ENCODE measurements at places on chromosomes 7 and 10. TPM values are rescaled to one million over a fixed set of nuclear protein-coding genes. Genes with fewer than 3 reads are reported as not detected.

GRCh38 chr10:75776738-75777504 lies 345.5 kb downstream of the LRMDA start:
- no peak overlapping the region for H3K4me3 ChIP-seq
- no peaks in the 10 kb centered on the region for H3K36me3 ChIP-seq
- H3K4me1 ChIP-seq, result peaks cover 12% of the 10 kb centered on the region
- H3K27me3 ChIP-seq, result no peaks in the 10 kb centered on the region
- H3K27ac ChIP-seq, result no peak overlapping the region

DNA sequence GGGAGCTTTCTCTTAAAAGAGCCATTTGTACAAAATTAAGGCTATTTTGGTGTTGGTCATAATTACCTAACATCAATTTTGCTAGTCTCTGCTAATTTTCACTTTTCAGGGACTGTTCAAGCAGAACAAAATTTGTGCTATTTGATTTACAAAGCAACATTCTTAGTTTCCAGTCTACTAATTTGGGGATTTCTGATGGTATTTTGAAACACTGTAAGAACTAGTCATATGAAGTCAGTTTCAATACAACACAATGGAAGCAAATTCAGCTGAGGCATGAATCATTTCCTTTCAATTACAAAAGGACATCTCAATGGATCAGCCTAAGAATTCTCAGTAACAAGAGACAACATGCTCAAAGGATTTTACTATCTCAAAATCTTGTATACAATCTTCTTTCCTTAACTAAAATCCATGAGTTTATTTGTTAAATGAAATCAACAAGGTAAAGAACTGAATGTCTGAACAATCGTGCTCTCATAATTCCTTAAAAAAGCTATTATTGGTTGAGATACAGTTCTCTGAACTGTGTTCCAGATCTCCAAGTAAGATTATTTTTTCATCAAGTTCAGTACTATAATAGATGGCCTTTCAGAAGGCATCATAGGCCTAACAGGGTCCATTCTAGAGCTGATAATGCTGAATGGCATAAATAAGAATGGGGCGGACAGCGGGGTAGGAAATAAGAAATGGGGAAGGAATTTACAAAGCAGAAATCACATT lies 144.6 kb downstream of the NRCAM start:
- DNase-seq, result no peak

GRCh38 chr10:33215154-33215553 lies 119.3 kb downstream of the NRP1 start:
- no peaks in the 10 kb centered on the region for H3K27me3 ChIP-seq
- no peak for DNase-seq
- no peak overlapping the region for H3K4me3 ChIP-seq
- peaks cover 26% of the 10 kb centered on the region for H3K4me1 ChIP-seq
- H3K36me3 ChIP-seq, result peaks cover 9% of the 10 kb centered on the region

The HOXA11 gene
- not detected for total RNA-seq

All from activated CD4-positive, alpha-beta memory T cell treated with anti-CD3 and anti-CD28 coated beads, Interleukin-2, amount 10 ng/mL, durations not matched to agents 7 days and 5 days (primary cell).